Stimulated activated CD8-positive, alpha-beta memory T cell treated with anti-CD3 and anti-CD28 coated beads, Interleukin-7, amount 100 ng/mL, for 4 hours (primary cell): ENCODE measurements at places on chromosomes 11 and 22.

GRCh38 chr22:31342389-31343140 lies 3.6 kb downstream of the PATZ1 start:
- DNase-seq, result no peak

- DNase-seq, result no peak
These were observed 53.8 kb upstream of the DRD2 start for GRCh38 chr11:113528982-113529381.

GRCh38 chr11:13917264-13917663 lies 45.3 kb upstream of the SPON1 start:
- DNase-seq, result no peak

DNA sequence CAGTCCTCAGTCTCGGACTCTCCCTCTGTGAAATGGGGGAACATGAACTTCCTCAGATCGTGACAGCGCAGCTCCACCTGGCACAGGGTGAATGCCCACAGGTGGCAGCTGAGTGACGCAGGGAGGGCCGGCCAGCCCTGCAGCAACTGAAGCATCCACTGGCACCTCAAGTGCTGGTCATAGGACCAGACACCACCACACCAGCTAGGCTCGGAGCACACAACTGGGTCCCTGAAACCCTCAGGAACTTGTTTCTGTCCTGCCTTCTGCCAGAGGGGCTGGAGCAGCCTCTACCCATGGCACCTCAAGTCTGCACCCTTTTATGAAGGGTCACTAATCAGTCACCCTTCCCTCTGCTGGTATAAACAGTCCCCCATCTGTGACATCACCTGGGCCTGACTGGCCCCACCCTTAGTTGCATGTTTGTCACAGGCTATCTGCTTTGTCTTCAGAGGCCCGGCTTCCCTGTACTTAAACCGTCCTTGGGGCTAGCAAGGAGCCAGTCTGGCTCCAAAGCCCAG lies 7.4 kb upstream of the CDC42BPG start:
- DNase-seq, result no peak

GRCh38 chr11:122803306-122803705 lies 35.0 kb upstream of the CRTAM start:
- no peak for DNase-seq

DNA sequence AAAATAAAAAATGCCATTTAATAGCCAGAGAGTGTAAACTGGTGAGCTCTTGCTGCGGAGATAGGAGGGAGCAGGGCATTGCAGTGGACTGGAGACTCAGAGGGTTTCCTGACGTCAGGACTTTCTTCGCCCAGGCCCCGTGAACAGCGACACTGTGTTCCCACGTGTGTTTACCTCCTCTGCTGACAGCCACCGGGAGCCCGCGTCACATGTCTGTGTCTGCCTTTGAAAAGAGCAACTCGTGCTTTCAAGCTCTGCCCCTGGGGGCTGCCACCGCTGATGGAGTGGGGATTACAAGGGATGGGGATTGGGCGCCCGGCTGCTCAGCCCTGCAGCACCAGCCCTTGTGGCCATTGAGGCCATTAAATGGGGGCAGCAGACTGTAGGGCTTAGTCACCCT lies 3.3 kb downstream of the TANGO2 start:
- DNase-seq, result no peak

DNA sequence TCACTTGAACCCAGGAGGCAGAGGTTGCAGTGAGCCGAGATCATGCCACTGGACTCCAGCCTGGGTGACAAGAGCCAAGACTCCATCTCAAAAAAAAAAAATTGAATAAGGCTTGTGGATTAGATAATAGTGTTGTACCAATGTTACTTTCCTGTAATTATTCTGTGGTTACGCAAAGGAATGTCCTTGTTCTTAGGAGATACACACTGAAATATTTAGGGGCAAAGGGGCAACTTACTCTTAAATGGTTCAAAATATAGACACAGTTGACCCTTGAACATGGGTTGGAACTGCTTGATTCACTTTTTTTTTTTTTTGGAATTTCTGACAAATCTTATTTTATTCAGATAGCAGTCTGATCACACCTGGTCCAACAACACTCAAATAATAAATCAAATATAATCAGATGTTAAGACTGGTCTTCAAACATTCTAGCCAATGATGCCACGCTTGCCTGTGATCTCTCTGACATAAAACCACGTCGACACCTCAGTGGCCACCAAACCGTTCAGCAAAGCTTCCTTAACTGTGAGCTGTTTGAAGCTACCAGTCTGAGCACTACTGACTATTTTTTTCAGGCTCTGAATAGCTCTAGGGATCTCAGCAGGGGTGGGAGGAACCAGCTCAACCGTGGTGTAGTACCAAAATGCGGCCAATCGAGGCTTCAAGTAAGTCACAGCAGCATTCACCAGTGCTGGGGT lies 710 bp downstream of the ATP5MGL start:
- DNase-seq, result no peak

DNA sequence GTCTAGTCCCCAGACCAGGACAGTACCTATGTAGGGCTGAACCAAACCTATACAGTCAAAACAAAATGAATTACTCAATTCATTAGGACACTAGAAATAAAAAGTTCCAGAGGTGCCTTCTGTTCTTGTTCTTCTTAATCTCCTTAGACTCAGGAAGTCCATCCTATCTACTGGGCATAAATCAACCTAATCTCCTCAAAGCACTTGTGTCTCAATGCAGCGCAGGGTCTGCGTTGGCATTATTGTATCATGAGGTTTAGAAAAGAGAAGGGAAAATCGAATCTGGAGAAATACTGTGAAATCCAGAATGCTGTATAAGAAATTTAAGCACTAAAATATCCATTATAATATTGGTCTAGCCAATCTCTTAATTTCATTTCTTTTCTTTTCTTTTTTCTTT lies 2.4 kb upstream of the OR10V1 start:
- DNase-seq, result no peak
